ENCODE measurements at places on chromosomes 3 and 15. TPM values are rescaled to one million over a fixed set of nuclear protein-coding genes. Genes with fewer than 3 reads are reported as not detected.

TEX9 gene
- total RNA-seq = 2.5 TPM

- DNase-seq = no peak
Measured at GRCh38 chr3:138213398-138214085, 26.4 kb downstream of the ARMC8 start.

- DNase-seq = no peak
Measured at GRCh38 chr3:15614958-15615357, 13.4 kb downstream of the BTD start.

DNA sequence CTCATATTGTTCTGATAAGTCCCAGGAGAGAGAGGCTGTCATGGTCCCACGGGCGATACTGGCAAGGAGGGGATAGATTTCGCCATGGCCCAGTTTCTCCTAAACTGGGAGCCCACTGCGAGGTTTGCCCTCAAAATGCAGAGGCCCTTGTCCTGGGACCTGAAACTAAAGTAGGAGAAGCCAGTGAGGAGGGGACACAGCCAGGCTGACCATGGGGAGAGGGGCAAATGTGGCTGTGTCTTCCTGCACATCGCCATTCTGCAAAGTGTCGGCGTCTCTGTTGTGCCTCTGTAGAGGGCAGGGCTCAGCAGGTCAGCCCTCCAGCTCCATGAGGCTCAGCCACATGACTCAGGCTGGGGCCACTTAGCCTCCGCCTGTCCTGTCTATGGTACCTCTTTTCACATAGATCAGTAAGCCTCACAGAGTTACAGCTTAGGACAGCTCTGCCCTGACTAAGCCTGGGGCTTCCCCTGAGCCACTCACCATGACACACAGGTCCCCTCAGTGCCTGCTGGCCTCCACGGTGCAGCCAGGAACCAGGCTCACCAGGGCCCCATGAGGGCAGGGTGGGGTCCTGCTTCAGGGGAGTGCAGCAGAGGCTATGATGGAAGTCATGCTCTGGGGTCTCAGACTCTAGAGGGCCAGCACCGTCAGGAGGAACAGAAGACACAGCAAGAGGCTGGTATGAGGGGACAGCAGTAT is 28.6 kb upstream of the PLXNA1 start:
- DNase-seq = no peak

- DNase-seq = no peak
Measured at GRCh38 chr3:189272500-189273119, 100.8 kb downstream of the TPRG1 start.

DNA sequence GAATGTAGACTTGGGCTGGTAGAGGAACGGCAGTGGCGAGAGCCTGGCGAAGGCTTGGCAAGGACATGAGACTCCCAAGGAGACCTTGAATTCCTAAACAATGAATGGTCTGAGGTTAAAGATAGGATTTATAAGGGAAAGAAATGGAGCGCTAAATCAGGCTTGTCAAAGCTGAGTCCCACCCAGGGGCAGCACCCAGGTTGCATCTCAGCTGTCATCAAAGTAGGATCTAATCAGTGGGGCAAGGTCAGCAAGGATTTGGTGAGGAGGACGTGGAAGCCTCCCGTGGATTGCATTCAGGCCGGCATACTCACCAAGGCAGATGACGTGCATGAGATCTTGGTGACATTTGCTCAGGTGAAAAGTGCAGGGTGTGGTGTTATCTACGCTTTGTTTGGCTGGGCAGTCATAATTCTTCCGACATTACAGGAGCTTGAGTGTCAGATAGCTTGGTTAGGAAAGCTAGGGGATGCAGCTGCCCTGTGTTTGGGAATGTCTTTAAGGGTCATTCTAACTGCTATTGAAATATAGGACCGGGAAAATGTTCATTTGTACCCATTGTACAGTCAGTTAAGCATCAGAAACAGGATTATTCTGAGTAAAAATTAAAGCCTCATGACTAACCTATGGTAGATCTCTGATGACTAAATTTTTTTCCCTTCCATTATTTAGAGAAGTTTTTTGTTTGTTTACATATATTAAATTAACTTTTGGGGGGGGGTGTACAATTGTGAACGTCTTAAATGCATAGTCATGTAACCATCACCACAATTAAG is 99.4 kb upstream of the TSC22D2 start:
- DNase-seq = no peak

DNA sequence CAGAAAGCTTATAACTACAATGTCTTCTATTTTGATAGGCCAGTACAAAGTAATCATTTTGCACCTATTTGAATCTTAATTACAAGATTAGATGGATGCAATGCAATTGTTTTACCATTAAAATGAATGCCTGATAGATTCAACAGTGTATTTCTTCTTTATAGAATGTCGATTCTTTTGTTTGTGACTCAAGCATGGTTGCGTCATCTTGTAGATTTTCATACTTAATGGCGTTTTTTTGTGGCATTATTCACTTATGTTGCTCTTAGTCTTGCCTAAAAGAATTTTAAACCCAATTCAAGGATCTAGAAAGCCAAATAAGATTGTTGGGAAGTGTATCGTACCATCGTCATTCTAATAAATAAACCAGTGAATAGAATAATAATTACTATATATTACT is 21.4 kb downstream of the ZBTB38 start:
- no peak for DNase-seq

COPG1 gene
- 202 TPM for total RNA-seq

GRCh38 chr3:38960042-38960622 is 91.6 kb downstream of the SCN11A start:
- no peak for DNase-seq

FAM81A gene
- total RNA-seq = 1.2 TPM

KLF15 gene
- total RNA-seq = 3.0 TPM

- no peak for DNase-seq
Measured at GRCh38 chr3:197339841-197340520, 41.6 kb upstream of the DLG1 start.

CYP1A2 gene
- not detected for total RNA-seq

DNA sequence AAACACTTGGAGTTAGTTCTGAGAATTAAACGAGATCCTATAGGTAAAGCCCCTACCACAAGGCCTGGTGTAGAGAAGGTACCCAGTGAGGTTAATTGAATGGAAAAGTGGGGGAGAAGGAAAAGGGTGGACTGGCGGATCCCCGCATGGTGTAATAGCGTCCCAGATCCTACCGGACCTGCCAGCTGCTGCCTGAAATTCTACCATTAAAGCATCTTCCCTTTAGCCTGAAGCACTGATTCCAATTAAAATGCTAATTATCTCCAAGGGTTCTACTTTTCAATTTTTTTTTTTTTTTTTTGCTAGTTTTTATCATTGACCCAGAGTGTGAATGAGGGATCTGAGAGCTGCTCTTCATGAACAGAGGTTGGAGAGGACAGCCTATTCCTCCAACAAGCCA is 237.9 kb downstream of the TLE3 start:
- DNase-seq = no peak

DNA sequence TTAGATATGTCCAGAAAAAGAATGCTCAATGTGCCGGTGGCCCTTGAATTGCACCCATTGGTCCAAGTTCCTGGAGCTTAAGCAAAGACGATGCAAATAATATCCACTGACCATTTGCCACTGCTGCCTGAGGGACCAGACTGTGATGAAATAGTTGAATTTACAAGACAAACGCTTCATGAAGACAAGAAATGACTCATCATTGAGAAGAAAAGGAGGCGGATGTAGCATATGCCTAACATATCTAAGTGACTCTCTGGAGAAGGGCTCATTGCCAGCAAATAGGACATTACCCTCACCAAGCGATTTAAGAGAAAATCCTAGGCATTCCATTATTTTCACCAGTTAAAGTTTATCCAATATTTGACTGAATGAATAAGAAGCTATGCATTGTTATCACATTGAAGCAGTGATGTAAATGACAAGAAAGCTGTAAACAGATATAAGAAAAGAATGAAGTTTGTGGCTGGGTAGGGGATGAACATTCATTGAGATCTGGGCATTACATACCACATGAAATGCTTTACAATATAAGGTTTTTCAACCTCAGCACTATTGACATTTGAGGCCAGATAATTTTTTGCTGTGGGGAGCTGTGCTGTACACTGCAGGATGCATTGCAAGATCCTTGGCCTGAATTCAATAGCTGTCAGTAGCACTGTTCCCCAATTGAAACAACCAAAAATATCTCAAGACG is 48.9 kb upstream of the CPNE4 start:
- peak; percentile 62 for DNase-seq

GRCh38 chr3:180690061-180690460 is 10.8 kb upstream of the CCDC39 start:
- no peak for DNase-seq

GRCh38 chr15:76991741-76992645 is 2.9 kb upstream of the PSTPIP1 start:
- no peak for DNase-seq

CHAC1 gene
- total RNA-seq = 4.6 TPM

CPLX3 gene
- not detected for total RNA-seq

DNA sequence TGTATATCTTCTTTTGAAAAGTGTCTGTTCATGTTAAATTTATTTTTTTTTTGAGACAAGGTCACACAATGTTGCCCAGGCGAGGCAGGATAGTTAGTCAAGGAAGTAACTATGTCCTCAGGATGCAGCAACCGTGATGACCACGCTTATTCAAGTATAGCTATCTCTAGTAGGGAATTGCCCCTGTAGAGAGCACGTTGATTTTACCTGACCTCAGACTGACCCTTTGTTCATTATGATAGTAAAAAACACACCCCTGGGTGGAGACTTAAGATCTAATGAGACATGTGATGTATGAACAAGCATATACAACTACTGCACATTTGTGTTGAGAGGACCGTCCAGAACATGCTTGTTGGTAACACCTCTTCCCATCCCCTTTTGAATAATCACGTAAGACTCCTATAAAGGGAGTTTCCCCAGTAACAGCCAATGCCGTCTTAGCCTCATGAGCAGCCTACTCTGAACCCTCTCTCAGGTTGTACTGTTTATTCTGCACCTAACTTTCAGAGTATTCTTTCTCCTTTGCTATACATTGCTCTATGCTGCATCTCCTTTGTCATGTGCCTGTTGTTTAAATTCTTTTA is 32.9 kb downstream of the ZNF621 start:
- no peak for DNase-seq
